ENCODE measurements at places on chromosomes 7 and 10.

DNA sequence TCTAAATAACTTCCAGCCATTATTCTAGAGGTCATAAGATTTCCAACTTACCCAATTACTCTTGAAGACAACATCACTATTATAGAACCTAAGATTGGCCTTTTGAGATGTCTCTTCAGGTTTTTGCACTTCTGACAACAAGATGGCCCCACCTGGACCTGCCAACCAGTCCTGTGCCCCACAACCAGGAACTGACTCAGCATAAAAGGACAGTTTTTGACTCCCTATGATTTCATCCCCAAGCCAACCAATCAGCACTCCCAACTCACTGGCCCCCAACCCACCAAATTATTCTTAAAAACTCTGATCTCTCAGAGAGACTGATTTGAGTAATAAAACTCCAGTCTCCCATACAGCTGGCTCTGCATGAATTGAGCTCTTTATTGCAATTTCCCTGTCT is 94.4 kb downstream of the TMEM106B start:
- no peak for DNase-seq

- DNase-seq = peak; percentile 28
These were observed 43.0 kb downstream of the PKD1L1 start for GRCh38 chr7:47905076-47905920.

DNA sequence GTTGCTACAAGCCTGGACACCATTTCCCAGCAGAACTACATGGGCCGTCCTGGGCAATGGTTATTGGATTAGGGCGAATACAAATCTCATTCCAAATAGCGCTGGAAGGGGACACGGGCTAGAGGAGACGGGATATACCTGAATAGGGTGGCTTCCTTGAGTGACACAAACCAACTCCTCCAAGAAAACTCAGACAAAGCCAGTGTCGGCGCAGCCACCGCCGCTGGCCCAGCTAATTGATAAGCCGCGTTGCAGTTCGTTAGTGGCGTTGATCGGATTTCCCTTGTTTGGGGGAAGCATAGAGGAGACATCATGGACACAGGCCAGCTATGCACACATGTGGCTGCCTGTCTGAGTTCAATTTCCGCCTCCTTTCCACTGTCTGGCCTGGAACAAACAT is 55.7 kb downstream of the EBF3 start:
- DNase-seq = no peak

DNA sequence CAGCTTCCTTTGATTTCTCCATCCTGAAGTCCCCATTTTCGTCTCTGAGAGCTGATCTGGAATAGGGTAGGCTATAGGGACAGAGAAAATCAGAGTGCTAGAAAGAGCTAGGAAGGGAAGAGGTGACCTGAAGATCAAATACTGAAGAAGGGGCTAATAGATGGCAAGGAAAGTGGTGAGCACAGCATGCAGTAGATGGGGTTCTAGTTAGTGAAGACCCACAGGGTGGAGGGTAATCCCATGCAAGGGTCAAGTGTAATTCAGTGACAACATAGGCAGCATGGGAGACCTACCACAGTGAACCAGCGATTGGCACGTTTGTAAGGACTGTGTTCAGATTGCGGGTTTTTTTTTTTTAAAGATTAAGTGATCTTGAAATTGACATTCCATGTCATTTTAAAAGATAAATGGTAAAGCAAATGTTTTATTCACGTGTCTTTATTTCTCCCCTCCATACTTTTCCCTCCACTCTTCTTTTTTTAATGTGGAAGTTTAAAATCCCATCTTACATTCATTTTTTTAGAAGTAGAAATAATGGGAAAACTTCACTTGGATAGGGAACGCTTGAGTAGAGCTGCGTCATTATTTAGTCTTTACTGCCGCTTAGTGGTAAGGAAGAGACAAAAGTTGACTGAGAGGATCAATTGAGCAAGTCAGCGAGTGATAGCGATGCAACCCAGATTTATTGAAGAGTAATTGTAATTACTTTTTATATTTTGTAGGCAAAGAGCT is 21.0 kb upstream of the ABI1 start:
- peak; percentile 63 for DNase-seq

- DNase-seq = no peak
These were observed 61.5 kb upstream of the RAPGEF5 start for GRCh38 chr7:22418251-22419046.

GRCh38 chr10:84188815-84189214 is 5.5 kb upstream of the CDHR1 start:
- DNase-seq = no peak

- no peak for DNase-seq
These were observed 36.3 kb upstream of the ANTXRL start for GRCh38 chr10:46250481-46250880.

- DNase-seq = no peak
These were observed 510.3 kb downstream of the PTPRN2 start for GRCh38 chr7:158077151-158077840.

DNA sequence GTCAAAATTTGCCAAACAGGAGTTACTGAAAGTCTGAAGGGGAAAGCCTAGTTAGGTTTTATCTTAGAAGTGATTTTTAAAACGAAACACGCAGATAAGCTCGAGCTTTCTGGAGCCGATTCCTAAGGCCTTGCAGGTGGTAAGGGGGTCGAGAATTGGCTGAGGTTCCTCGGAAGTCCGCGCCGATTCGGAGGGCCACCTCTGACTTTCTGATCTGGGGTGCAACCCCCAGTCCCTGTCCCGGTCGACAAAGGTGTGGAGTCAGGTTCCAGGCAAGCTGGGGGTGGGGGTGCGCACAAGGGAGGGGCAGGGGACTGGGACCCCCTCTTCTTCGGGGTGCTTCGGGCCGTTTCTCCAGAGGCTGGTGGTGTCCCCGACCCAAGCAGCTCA is 701 bp upstream of the CUL1 start:
- DNase-seq = no peak

DNA sequence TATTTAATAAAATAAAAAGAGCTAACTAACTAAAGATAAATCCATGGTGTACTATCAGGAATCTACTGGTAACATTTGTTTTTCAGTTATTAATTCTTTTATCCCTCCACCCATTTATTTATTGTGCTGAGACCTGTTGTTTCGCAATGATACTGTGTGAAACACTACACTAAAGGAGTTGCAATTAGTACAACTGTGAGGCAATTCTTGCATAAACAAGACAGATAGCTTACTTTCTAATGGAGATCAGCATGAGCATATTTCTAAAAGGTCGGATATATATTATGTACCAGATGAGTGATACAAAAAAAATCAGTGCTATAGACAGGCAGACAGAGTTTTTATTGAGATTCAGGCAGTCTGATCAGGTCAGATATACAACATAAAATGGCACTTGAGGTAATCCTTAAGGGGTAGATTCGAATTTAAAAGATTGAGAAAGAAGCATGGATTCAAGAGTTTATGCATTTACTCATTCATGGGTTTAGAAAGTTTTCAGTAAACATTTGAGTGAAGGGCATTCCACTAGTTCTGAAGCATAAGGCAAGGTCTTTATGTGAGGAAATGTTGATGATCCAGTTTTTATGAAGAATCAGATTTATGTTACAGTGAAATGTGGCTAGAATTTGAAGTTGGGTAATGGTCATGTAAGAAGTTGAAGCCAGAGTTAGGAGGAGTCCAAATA is 147.6 kb downstream of the POLR1F start:
- no peak for DNase-seq

DNA sequence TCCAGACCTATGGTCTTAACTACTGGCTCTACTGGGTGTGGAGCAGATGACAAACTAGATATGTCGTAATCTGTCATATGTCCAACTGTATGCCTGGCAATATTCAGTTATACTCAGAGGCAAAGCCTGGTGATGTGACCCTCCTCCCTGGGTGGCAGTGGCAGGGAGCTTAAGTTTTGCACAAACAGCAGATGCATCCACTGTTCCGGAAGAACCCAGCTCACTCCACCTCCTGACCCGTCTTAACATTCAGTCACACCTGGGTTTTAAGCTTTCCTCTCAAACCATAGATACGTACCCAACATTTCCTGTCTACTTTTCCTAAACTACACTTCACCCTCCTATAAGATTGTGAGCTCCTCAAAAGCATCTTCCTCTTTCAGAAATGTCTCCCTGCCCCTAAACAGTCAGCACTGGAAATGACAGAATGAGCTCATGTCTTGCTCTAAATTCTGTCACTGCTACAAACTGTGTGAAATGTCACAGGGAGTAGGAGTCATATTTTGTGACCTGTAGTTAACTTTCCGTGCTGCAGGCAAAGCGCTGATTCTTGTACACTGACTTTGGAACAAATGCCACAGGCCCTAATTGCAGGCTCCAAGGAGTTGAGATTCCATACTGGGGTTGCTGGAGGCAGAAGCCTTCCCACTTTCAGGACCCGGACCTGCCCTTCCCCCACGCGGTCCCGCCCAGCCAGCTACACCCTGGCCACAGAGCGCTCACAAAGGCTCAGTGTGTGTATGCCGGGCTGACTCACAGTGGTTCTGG is 23.9 kb downstream of the SCD start:
- DNase-seq = peak; percentile 88

DNA sequence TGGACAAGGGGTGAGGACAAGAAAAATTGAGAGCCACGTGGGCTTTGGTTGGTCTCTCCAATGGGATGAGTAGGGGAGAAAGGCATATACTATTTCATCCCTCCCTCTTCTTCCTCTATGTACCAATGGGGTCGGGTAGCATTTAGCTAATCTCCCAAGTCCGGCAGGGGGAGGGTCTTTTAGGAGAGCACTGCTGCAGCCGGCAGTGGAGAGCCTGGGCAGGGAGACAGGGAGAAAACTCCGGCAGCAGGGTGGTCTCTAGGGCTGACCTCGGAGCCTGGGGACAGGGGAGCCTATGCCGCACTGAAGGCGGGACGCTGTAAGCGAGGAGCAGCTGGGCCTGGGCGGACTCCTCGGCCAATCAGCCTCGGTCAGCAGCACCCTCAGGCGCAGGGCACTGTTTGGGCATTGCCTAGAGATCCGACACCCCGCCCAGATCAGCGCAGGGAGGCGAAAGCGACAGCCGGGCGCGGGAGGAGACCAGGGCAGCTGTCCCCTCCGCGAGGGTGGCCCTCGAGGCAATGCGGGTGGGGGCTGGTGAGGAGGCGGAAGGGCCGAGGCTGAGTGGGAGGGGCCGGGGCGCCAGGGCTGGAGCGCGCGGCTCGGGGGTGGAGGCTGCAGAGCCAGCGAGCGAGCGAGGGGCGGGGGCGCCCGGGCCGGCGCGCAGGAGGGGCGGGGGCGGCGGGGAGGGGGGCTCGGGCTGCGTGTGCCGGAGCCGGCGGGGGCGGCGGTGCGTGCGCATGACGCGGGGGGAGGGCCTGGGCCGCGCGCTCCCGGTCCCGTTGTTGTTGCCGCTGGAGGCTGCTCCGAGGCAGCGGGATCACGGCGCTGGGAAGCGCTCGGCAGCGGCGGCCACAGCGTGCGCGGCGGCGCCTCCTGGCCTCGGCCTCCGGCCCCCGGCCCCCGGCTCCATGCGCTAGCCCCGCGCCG is at the start of gene AGAP3:
AGAP3 (plus strand) TSS at position 785 of the 930 bp plus-strand sequence. CDS start 267 bp downstream, outside the sequence.
- DNase-seq = peak; percentile 88

DNA sequence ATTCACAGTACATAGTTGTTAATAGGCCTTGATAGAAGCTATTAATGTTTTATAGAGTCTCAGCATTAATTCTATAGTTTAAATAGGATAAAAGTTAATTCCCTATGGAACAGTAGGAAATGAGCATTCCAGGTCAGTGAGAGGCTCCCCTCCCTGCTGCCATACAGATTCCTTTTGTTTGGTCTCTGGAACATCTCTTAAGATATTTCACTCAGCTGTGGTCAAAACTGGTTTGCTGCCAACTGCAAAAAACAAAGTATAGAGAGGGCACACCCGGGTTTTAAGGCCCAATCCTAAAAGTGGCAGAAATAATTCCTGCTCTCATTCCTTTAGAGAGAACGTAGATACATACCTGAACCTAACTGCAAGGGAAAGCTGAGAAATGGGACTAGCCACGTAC is 51.3 kb downstream of the MDFIC start:
- DNase-seq = no peak

DNA sequence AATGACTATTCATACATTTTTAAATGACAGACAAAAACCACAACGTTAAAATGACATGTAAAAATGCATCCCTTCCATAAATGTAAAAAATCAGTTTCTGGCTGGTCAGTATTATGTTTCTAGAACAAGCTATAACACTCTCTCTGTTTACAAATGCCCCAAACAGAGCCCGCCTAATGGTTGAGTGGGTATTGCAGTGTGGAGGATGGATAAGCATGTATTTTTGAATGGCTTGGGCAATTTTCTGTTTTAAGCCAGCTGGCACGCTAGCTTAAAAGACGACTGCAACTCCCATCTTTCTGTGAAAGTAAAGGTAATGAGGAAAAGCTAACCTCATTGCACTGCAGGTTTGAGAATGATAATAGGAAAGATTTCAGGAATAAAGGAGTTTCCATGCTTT is 430.7 kb downstream of the PARD3 start:
- no peak for DNase-seq

GRCh38 chr7:151696721-151697514 is 177.2 kb upstream of the RHEB start:
- no peak for DNase-seq

- DNase-seq = no peak
These were observed 11.6 kb downstream of the HBP1 start for GRCh38 chr7:107180378-107180777.

DNA sequence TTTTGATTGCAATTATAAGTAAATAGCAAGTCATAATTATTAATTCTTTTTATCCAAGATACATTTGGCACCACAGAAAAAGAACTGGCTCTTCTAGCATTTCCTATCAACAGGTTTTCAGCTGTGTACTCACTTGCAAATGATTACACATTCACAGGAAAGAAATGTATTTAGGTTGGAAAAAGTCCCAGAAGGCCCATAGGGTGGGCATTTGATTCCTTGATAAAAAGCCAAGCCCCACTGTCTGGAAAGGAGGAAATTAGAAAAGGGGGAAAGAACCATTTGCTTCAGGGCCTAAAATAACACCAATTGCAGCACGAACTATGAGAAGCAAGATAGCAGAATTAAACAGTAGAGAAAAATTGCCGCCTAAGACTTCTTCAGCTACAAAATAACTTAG is 80.8 kb upstream of the COL1A2 start:
- no peak for DNase-seq

GRCh38 chr7:141701489-141702046 is 398 bp downstream of the DENND11 start:
- DNase-seq = no peak

DNA sequence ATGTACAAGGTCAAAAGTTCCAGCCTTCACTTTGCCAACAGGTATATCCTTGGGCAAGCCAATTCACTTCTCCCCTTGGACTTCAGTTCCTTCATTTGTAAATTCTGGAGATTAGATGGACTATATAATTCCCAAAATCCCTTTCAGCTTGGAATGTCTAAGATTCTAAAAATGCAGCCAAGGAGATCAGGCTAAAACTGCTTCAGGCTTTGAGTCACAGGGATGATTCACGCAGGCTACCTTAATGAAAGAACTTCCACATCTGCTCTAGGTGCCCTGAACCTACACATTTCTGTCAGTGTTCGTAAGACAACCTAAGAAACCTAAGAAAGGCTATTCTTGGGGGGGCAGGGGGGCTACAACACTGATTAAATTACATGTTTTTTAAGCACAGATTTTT is 7.1 kb downstream of the CPVL start:
- DNase-seq = no peak

DNA sequence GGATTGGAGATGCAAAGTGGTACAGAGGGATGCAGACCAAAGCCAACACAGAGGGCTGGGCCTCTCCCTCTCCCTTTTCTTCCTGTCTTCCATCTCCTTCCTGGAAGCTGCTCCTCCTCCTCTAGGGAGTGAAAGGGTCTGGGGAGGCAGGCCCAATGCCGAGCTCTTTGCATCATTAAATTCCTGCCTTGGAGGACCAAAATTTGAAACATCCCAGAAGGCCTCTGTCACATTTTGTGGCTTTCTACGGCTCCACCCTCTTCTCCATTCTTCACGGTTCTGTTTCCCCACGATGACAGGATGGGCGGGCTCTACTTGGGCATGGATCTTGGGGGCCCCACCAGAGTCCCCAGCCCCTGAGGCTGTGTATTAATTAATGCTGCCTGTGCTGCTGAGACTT is 76.4 kb downstream of the NEURL1 start:
- no peak for DNase-seq

- no peak for DNase-seq
These were observed 115.4 kb upstream of the TNRC18 start for GRCh38 chr7:5539013-5539411.
